ENCODE measurements at places on chromosomes 4 and X.

- no peak for DNase-seq
Observed at GRCh38 chr4:73575660-73576059, 44.6 kb downstream of the RASSF6 start.

- DNase-seq: no peak
Observed at GRCh38 chr4:141464366-141464765, 172.0 kb upstream of the IL15 start.

DNA sequence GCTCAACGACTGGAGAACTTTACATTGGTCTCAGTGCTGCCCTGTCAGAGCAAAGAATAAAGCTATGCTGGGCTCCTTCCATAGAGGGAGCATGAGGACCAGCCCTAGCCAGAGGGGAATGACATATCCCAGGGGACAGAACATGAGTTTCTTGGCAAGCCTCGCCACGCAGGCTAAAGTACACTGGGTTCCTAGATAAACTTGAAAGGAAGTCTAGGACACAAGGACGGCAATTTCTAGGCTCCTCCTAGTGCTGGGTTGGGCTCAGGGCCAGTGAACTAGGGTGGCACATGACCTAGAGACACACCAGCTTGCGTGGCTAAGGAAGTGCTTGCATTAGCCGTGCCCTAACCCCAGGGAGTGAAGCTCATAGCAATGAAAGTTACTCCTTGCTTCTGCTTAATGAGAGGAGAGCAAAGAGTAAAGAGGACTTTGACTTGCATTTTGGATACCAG, 141.0 kb downstream of the MAB21L2 start:
- DNase-seq: peak; percentile 90

GRCh38 chr4:86762649-86763048, 86.5 kb downstream of the SLC10A6 start:
- no peak for DNase-seq

- no peak for DNase-seq
Observed at GRCh38 chr4:90181644-90182043, 54.5 kb downstream of the CCSER1 start.

DNA sequence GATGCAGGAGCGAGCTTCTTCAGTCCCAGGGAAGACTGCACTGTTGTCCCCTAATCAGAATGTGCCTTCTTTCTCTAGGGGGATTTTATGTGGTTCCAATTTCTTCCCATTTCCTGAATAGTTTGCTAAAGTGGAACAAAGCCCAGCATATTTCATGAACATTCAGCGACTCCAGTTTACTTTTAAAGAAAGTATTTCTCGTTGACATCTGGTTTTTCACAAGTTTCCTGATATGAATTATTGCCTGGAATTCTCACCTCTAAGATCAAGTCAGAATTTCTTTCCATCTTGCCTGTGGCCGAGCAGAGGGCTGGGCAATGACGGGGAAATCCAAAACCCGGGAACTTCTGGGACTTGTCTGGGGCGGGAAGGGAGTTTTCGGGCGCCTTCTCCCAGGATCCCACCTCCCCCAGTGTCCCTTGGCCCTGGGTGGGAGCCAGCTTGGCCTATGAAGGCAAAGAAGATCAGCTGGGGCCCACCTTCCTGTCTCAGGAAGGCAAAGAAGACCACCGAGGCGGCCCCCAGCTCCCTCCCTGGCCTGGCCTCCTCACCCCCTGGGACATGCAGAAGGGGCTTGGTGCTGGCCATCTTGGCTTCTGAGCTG, 15.4 kb downstream of the SORCS2 start:
- no peak for DNase-seq
